ENCODE measurements at places on chromosomes 2 and 18.
A peak's percentile ranks its signal among the peaks of the same experiment; 100 is the strongest.

GRCh38 chr2:174125090-174125489 lies 123.2 kb downstream of the OLA1 start:
- DNase-seq, result peak; percentile 90

- no peak for DNase-seq
Observed at GRCh38 chr2:195620501-195620900, 36.5 kb upstream of the SLC39A10 start.

DNA sequence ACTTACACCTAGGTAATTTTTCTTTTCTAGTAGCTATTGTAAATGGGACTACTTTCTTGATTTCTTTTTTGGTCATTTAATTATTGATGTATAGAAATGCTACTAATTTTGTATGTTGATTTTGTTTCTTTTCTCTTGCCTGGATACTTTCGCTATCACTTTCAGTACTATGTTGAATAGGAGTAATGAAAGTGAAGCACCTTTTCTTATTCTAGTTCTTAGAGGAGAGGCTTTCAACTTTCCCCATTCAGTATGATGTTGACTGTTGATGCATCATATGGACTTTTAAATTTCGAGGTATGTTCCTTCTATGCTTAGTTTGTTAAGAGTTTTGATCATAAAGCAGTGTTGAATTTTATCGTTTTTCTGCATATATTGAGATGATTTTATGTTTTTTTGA lies 142.5 kb downstream of the CDH19 start:
- no peak for DNase-seq

DNA sequence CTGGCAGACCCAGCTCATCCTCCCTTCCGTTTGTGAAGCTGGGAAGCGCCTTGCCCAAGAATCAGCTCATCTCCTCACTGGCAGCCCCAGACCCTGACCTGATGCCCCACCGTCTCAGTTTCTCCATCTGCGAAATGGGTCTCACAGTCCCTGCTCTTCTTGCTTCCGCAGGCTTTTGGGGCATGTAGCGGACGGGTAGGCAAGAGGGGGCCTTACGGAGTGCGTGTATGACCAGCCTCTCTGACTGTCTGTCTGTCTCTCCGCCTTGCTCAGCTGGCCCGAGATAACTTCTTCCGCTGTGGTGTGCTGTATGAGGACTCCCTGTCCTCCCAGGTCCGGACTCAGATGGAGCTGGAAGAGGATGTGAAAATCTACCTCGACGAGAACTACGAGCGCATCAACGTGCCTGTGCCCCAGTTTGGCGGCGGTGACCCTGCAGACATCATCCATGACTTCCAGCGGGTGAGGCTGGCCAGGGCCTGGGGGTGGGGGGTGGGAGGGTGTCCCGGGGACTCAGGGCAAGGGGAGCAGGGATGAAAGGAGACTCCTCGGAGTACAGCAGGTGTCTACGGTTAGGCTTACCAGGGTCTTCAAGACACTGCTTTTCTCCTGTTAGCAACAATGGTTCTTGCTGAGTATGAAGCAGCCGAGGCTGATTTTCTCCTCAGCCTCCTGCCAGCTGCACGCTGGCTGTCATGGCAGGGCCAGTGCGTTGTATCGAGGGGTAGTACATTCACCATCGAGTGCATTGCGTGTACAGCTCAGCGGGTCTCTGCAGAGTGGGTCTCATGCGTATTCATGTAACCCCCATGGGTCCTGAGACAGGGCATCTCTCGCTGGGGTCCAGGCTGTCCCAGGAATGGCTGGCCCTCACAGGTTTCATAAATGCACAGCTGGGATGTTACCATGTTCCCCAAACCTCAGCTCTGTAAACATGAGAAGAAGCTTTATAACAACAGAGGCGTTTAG lies 10.9 kb downstream of the ITM2C start:
- no peak for DNase-seq

GRCh38 chr2:230230087-230230486 lies 4.6 kb downstream of the SP140 start:
- no peak for DNase-seq

- DNase-seq, result no peak
Observed at GRCh38 chr18:30288662-30289414, 753.7 kb downstream of the DSC3 start.

DNA sequence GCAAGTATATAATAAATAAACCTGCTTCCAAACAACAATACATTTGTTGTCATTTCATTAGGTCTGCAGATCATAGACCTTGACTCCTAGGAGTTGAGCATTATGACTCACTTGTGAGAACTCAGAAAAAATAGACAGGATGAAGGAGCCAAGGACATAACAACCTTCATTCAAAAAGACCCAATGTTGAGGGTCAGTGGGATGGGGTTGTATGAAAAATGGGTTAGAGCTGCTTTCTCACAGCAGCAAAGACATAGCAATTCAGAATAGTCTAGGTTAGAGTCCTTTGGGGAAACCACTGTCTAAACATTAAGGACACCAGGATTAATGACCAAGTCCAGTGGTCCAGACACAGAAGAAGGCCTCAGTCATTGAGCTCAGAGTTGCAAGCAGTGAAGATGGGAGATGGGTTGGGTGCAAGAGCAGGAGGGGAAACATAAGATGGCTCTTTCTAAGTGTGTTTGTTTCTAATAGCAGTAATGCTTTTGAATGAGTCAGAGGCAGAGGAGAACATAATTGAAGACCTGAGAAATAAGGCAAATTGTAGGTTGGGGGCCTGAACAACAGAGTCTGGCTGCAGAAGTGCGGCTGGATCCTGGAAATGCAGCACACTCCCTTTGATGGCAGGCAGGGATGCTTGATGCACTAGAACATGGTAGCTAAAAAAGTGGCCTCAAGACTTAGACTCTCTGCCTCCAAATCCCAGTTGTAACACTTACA lies 3.7 kb upstream of the SERPINB10 start:
- no peak for DNase-seq

- no peak for DNase-seq
Observed at GRCh38 chr18:30106356-30106755, 936.2 kb downstream of the DSC3 start.

GRCh38 chr18:80191264-80191663 lies 56.0 kb downstream of the PARD6G start:
- no peak for DNase-seq

DNA sequence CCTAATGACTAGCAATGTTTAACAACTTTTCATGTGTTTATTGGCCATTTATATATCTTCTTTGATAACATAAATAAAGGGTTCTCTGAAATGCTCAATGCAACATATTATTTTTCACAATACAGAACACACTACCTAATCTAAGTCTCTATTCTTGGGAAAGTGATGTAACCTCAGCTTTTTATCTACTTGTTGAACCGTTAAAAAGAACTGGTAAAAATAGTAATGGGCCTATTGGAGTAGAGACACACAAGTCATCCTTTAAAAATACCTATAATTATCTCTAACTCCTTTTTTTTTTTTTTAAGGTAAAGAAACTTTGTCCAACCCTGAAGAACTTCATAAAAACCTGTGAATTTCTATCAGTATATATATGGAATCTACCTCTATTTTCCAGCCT lies 1067.7 kb upstream of the CELF4 start:
- no peak for DNase-seq

DNA sequence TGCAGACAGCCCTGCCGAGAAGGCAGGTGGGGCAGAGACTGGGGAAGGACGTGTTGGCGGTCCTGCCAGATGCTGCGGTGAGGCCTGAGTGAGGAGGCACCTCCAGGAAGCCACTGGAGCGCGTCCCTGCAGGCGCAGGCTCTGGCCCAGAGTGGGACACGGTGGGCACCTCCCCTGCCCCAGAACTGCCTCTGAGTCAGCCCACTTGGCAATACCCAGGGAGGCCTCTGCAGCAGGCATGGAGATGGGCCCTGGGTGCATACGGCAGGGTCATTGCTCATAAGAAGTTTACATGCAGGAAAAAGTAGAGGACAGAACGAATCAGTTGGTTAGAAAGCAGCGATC lies 195.9 kb downstream of the TFCP2L1 start:
- DNase-seq, result no peak

GRCh38 chr2:175766880-175767279 lies 235.2 kb downstream of the LNPK start:
- DNase-seq, result no peak

DNA sequence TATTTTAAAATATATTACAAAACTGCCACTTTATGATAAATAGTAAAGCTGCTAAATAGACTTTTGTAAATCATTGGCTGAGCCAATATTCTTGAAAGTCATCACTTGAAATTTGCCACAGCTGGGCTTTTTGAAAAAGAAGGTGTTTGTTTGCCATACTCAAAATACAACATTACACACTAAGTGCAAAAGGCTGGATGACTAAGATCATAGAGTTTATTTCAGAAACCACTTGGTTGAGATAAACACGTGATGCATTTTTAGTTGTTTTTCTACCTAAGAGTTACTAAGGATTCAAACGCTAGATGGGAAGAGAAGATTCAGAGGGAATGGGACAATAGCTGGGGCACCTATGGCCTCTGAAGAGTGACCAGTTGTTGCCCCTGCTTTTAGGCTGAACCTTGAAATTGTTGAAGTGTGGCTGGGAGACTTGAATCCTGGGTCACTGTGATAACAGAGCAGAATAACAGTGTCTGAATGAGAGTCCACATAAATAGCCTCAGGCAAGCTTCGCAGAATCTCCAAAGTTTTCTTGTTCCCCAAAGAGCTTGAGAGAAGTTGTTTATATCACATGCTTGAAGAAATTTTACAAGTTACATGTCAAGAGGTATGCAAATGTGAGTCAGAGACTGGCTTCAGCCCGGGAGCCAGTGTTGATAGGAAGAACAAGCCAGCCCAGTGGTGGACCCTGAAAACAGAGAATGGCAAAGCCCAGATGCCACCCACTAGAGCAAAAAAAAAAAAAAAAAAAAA lies 409.8 kb downstream of the GPD2 start:
- DNase-seq, result no peak

GRCh38 chr2:40488101-40488601 lies 36.3 kb upstream of the SLC8A1 start:
- peak; percentile 24 for DNase-seq

DNA sequence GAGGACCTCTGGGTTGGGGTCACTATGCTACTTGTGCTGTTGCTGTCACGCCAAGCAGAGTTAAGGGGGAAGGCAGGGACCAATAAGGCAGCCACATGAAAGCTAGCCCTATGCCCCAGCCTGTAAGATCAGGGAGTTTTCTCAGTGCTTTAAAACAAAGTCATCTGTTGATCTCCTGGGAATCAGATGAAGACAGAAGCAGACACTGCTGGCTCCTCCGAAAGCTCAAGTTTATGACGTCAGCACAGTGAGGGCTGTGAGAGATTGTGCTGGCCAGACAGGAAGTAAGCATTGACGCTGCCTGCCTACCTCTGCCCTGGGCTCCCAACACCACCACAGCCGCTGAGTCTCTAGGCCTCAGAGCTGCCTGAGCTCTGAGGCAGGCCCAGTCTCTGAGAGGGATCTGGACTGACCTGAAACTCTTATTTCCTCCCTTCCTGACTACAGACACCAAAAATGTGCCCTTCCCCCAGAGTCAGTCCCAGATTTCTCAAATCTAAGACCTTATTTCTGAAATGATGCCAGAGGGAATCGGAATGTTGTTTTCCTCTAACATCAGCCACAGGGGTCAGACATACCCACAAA lies 118.1 kb upstream of the EPAS1 start:
- no peak for DNase-seq

- no peak for DNase-seq
Observed at GRCh38 chr2:45768208-45768607, 116.7 kb downstream of the PRKCE start.

- DNase-seq, result no peak
Observed at GRCh38 chr2:43758739-43759138, 15.1 kb upstream of the DYNC2LI1 start.

GRCh38 chr2:119004602-119005001 lies 62.6 kb downstream of the MARCO start:
- no peak for DNase-seq

DNA sequence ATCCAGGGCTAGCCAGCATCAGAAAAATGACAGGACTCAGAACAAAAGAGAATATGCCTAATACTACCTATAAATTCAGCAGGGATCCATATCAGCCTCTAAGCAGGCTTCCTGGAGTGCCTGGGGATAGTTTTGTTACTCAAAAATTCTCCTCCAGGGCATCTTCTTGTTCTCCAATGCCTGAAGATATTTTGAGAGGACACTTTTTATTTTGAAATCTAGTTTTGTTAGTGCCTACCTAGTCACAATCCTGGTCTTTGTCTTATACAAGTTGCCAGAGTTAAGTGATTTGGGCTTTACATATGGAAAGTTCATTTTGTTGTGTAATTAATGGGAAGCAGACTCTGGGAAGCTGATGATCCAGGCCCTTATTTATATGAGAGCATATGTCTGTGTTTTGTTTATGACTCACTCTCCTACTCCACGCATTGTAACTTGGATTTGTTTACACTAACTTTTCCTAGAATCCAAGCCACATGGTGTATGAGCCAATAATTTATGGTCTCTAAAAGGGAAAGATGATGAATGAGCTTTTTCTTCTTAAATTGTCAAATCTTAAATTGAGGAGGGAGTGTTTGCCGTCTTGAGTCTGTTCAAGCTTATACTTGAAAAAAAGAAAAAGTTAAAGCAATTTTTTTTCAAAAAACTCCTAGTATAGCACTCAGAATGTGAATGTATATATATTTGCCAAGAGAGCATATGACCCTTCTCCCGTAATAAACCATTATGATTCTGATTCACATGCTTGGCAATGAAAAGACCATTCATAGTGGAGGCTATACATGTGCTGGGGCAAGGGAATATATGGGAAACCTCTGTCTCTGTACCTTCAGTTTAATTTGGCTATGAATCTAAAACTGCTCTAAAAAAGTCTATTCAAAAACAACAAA lies 370.3 kb downstream of the SETBP1 start:
- no peak for DNase-seq

- no peak for DNase-seq
Observed at GRCh38 chr2:96697476-96697875, 42.4 kb downstream of the LMAN2L start.

GRCh38 chr2:109239720-109240119 lies 110.7 kb downstream of the SH3RF3 start:
- no peak for DNase-seq

GRCh38 chr18:25283781-25284180 lies 68.2 kb downstream of the ZNF521 start:
- DNase-seq, result no peak

DNA sequence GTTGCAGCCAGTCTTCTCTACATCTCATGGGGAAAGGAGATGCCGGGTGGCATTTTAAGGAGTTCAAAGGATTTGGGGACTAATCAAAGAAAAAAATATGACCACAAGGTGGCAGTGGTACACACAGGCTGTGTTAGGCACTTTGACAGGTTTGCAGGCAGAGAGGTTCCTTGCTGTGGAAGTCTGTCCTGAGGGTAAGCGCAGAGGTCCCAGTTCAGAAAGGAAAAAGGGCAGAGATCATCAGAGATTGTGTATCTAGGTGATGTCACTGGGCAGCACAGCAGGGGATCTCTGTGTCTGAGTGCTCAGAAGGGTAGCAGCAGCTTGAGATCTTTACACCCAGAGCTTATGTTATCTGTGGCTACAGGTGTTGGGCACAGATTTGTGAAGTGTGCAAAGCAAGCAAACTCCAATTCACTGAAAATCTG lies 231.4 kb downstream of the LRRTM1 start:
- peak; percentile 70 for DNase-seq

DNA sequence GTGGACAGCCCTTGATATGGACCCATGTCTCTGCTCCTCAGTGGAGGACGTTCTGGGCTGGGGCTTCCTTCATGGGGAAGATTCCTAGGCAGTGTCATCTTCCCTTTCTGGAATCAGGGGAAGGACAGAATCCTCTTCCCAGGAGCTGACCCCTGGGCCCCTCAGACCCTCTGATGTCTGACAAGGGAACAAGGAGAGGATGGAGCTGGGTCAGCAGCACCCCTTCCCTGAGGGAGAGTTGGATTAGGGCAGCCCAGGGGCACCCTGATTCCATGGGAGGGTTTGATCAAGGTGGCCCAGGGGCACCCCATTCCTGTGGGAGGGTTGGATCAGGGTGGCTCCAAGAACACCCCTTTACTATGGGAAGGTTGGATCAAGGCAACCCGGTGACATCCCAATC lies 86.5 kb downstream of the ACKR3 start:
- no peak for DNase-seq

Measured in NCI-H2081 (cell line).